ENCODE measurements at places on chromosomes 4 and X. TPM values are rescaled to one million over a fixed set of nuclear protein-coding genes. Genes with fewer than 3 reads are reported as not detected.

CTAG2 gene
- not detected for total RNA-seq

S100P gene
- total RNA-seq = 1.5 TPM

FMR1NB gene
- not detected for total RNA-seq

GPM6B gene
- 3.9 TPM for total RNA-seq

NPY2R gene
- not detected for total RNA-seq

PDK3 gene
- total RNA-seq = 3.2 TPM

GRCh38 chrX:51496501-51497291 is at the start of gene NUDT11:
TSS of gene NUDT11 (minus strand) at chrX:51496592. CDS start at chrX:51496444, 148 bp downstream.
- DNase-seq = peak; percentile 57

DNA sequence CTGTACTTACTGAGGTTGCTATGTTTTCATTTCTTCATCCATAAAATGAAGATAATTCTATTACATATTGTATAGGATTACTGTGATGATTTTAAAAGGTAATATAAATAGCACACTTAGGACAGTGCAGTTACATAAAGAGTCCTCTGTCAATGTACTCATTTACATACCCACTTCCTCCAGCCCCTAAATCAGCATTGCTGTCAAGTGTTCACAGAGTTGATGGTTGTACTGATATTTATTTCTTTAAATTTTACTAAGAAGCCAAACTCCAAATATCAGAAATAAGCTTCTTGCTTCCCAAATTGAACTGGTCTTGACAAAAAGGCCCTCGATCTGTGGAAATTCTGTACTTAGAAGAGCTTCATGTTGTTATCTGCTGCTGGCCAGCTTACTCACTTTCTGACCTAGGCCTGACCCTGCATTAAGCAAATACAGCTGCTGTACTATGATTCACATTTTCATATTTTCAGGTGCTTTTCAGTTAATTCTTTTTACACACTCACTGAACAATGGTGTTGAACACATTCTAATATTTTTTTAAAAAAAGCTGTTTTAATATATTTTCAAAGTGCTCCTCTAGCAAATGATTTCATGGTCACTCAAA is 259.6 kb downstream of the UNC5C start:
- DNase-seq = no peak

DNA sequence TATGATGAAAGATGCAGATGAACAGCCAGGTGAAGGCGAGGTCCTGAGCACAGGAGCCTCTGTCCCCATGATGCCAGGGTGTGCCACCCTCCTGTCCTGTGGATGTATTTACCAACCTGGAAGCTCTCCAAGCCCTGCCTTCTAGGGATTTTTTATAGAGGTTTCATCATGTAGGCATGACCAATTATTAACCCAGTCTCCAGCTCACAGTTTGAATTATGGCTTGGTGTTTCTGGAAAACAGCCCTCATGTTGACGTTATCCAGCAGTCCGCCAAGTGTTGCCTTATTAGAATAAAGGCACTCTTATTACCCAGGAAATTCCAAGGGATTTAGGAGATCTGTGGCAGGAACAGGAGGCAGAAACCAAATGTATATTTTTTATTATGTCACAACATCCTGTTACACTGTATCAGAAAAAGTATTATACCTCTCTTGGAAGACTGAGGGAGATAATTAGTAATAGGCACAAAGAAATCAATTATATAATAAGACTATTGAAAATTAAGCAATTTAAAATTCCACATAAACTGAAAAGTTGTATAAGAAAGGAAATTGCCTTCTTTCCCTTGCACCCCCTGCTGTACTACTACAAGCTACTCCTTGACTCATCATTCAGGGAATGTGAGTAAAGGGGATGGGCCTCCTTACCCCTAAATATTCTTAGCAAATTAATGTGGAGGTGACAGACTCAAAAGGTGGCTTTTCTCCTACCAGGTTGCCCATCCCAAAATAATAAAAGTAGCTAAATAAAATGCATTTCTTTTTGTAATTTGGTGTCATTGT is 129.6 kb downstream of the ZNF330 start:
- no peak for DNase-seq

- no peak for DNase-seq
These were observed 57.9 kb upstream of the TEX13D start for GRCh38 chrX:124274438-124275181.

DNA sequence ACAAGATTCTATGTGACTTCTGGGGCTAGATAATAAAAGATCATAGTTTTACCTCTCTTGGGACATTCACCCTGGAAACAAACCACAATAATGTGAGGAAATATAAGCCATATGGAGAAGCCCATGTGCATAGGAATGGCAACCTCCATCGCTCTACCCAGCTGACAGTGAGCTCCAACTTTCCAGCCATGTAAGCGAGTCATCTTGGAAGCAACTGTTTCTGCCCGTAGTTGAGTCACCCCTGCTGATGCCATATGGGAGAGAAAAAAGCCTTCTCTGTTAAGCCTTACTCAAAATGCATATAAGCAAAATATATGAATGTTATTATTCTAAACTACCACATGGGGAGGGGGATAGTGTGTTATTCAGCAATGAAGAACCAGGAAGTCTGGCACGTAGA is 31.4 kb upstream of the RELL1 start:
- no peak for DNase-seq

GRCh38 chr4:139763672-139764071 is 98.1 kb downstream of the MGST2 start:
- DNase-seq = no peak

- peak; percentile 70 for DNase-seq
These were observed at the start of gene C4orf36 for GRCh38 chr4:86891762-86892635. TSS of gene C4orf36 (minus strand) at chr4:86892422. CDS start at chr4:86891520, 902 bp downstream.

- no peak for DNase-seq
These were observed 1607.4 kb downstream of the C4orf33 start for GRCh38 chr4:130703211-130703935.

- DNase-seq = no peak
These were observed 557 bp upstream of the USP38 start for GRCh38 chr4:143184217-143184502.

GRCh38 chr4:40321574-40322275 is 13.4 kb upstream of the CHRNA9 start:
- DNase-seq = no peak

DNA sequence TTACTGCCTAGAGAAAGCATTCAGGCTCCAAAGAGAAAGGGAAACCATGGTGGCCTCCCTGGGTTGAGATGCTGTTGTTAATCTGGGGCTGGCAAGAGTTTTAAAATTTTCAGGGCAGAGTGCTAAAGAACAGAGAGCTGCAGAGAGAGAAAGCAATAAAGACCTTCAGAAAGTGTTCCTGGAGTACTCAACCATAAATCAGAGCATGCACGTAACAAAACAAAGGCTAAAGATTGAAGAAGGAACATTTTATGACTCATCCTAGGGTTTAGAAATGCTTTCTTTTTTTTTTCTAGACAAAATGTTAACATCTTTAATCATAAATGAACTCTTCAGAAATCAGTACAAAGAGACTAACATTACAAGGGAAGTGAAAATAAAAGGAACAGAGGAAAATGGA is 562.3 kb upstream of the NDST4 start:
- DNase-seq = no peak

DNA sequence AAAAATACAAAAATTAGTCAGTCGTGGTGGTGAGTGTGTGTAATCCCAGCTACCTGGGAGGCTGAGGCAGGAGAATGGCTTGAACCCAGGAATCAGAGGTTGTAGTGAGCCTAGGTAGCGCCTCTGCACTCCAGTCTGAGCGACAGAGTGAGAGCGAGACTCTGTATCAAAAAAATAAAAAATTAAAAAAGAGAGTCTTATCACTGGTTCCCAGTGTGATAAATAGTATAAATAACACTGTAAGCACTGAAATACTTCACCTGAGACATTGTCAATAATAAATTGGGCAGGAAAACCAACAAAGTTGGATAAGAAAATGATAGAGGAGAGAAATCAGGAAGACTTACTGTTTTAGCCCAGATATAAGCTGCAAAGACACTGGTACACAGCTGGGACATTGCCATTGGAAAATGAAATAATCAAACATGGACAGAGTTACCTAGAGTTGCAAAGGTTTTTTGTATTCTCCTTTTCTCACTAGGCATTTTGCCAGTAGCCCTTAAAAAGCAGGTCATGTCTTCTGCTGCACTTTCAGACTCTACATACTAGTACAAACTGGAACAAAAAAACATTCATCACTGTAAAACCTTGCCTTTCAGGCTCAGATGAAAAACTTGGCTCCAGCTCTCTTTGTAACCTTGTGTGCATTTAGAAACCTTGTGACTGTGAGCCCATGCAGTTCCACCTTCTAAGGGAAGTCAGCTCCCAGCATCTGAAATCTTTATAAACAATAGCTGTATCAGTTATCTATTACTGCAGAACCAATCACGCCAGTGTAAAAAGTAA is 55.0 kb upstream of the PPP1R2C start:
- no peak for DNase-seq

GRCh38 chr4:110414561-110414920 is 61.4 kb upstream of the ENPEP start:
- DNase-seq = no peak

DNA sequence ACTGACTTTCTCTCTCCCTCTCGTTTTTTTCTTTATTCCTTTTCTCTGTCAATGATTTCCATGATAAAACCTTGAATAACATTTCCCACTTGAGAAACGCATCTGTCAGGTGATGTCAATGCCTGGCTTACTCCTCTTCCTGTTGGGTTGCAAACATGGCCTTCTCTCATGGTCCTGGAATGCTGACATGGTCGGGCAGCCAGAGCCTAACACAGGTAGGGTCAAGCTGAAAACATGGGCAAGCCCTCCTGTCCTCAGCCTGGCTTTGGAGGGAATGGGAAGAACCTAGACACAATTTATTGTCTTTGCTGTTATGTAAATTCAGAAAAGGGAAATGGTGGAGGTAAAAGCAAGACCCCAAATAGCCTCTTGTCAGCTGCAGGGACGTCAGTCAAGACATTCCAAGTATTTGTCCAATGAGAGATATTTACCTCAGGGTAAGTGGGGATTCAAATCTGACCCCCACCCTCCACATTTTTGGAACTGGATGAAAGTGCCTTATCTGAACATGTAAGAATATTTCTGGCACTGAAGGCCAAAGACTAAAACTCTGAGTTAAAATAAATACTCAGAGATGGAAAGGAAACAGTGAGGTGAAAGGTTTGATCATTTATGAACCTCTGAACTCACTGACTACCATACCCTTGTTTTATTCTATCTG is 473.8 kb downstream of the SPRY1 start:
- DNase-seq = no peak
